H9 (cell line): ENCODE measurements at places on chromosomes 1 and 21. TPM values are rescaled to one million over a fixed set of nuclear protein-coding genes. Genes with fewer than 3 reads are reported as not detected.

- DNase-seq = no peak
These were observed 36.8 kb downstream of the HLCS start for GRCh38 chr21:36929622-36930021.

DNA sequence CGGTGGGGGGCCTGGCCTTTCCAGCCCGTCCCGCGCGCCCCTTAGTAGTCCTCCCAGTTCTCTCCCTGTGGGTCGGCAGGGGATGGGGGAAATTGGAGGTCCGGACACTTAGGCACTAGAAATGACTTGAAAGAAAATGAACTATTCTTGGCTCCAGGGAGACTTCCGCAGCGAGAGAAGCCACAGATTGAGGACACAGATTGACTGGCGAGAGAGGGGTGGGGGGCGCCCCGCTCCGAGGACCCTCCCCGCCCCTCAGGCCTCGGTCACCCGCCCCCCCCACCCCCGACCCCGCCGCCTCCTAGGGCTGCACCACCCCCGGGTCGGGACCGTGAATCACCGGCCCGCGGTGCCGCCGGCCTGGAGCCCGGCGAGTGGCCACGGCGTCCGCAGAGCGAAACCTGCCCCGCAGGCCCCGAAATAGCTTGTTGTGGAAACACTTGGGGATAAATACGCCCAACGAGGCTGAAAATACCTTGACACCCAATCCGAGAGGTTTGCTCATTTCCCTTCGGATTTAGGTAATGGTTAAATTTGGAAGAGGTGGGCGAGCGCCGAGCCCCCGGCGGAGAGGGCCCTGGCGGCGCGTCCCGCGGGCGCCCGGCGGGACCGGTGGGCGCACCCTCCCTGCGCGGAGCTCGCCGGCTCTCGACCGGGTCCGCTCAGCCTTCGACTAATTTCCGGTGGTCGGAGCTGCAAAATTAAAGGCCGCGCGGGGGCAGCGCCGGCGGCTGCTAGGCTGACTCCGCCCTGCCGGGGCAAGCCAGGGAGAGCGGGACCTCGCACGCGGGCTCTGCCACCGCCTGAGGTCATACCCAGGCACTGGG, at the start of gene GFI1:
TSS of gene GFI1 (minus strand) at position 675 of the 827 bp plus-strand sequence. CDS start 3,438 bp downstream, outside the sequence.
- peak; percentile 75 for DNase-seq

GRCh38 chr1:234886081-234886984, 242.3 kb downstream of the TOMM20 start:
- DNase-seq = no peak

GRCh38 chr1:1754051-1754815, 24.0 kb downstream of the NADK start:
- DNase-seq = no peak

GRCh38 chr1:61754545-61754944, 12.3 kb downstream of the PATJ start:
- DNase-seq = no peak

DNA sequence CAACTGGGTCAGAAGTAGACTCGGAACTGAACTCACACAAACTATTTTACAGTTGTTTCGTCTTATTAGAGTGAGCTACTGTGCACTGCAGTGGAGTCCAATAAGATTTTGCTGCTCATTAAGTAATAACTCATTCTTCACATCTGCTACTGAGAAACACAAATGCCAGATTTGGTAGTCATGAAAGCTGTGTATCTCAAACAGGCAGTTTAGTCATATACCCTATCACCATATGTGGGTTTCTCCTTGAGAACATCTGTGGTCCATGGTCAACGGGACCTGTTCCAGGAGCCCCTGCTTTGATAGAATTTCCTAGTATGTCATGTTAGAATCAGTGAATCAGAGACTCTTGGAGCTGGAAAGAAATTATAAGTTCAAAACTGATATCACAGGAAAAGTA, 60.4 kb downstream of the ALG14 start:
- DNase-seq = no peak

GRCh38 chr1:224569276-224569675, 46.8 kb upstream of the CNIH3 start:
- DNase-seq = no peak

- no peak for DNase-seq
These were observed 208.9 kb upstream of the C1orf174 start for GRCh38 chr1:4108758-4109627.

Gene PADI6
- not detected in 2 replicates for total RNA-seq

Gene TRIM63
- total RNA-seq = not detected in 2 replicates

Gene TIMM17A
- total RNA-seq = 60.3 and 60.9 TPM in 2 replicates

Gene CR1L
- 0.37 TPM in 1 of 2 replicates, not detected in the other for total RNA-seq

Gene BECN2
- total RNA-seq = not detected in 2 replicates

Gene FGGY
- 10.6 and 14.6 TPM in 2 replicates for total RNA-seq
